ENCODE measurements at places on chromosomes 16 and 17.

- no peak for DNase-seq
Measured at GRCh38 chr17:39508987-39509386, 47.7 kb downstream of the CDK12 start.

DNA sequence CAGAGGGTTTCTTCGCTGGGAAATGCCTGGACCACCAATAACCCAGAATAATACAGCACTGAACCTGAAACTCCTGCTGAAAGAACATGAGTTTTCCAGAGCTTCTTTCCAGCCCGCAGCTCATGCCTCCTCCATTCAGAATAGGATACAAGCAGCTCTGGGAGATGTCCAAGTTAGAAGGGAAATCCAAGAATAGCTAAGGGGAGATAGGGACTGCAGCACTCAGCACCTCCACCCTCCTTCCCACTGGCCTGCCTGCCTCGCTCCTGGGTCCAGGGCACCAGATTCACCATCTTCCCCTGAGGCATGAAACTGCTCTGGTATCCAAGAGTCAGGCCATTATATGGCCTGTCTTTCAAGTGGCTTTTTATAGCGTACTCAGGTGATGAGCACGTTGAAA is 4.1 kb downstream of the KRT31 start:
- no peak for DNase-seq

DNA sequence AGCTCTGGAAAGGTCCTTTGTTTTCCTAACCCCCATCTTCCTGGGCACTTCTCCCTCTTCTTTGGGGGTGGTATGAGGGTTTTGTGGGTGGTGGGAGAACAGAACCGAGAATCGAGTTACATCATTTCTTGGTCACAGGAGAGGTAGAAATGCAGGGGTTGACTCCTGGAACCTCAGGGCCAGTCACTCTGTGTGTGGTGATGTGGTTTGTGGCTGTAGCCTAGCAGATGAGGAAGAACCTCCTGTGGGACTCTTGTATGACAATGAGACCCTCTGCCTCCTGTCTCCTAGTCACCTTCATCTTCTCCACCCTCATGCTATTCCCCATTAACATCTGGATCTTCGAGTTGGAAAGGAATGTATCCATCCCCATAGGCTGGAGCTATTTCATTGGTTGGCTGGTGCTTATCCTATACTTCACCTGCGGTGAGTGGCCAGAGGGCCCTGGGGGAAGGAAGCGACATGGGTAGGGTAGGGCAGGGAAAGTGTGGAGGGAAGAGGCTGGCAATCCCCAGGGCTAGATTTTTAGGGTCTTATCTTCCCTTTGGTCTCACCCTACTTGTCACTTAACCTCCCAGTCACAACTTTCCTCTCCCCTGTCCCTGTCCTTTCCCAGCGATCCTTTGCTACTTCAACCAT is 5.5 kb downstream of the ODF4 start:
- peak; percentile 86 for DNase-seq

DNA sequence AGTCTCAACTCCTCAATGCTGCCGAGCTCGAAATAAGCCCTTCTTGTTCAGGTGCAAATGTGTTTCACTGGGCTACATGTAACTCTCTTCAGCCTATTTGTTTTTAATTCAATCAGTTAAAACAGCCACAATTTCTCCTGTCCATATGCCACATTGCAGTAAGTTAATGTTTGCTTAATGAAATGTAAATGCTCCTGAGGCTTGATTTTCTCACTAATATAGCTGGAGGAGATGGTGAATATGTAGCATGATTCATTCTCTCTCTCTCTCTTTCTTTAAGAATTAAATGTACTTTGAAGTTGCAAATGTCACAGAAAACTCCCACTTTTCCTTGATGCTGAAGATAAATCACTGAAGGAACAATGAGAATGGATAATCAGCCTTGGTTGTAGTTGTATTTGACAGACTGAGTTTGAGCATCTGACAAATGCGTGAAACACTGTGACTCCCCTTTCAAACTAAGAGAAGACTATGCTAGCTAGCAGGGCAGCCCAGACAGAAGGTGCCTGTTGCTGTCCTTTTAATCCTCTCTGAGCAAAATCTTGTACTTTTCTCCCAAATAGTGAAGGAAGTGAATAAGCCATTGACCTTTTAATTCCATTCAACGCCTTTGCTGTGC is 161.8 kb downstream of the ANKFN1 start:
- DNase-seq = no peak

DNA sequence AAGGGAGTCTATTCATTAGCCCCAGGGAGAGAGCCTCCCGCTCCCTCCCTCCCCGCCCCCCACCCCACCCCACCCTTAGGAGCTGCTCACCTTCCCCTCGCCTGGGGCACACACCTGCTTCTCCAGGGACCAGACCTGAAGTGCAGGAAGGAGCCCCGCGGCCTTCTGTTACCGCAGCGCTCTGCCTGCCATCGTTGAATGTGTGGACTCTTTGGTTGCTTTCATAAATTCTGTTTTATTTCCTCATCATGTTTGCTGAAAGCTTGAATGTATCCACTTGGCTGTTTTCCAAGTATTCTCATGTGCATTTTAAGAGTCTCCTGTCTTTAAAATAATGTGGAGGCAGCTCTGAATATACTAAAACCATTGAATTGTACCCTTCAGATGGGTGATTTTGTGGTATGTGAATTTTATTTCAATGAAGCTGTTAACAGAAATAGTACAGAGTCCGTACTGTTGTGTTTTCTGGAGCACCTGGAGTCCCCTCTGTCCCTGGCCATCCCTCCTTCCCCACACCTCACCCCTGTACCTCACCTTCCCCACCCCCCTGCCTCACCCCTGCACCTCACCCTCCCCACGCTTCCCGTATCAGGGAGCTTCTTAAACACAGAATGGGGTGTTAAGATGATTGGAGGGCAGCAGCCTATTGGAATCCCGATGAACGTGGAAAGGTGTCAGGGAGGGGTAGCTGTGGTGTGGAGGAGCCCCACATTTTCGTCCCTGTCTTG is 25.5 kb downstream of the RAB11FIP3 start:
- no peak for DNase-seq

GRCh38 chr17:12789075-12789480 is 220 bp upstream of the ARHGAP44 start:
- peak; percentile 36 for DNase-seq

- no peak for DNase-seq
Measured at GRCh38 chr17:46930051-46930450, 7.1 kb downstream of the GOSR2 start.

GRCh38 chr17:35038453-35038852 is 25.1 kb downstream of the RFFL start:
- no peak for DNase-seq

DNA sequence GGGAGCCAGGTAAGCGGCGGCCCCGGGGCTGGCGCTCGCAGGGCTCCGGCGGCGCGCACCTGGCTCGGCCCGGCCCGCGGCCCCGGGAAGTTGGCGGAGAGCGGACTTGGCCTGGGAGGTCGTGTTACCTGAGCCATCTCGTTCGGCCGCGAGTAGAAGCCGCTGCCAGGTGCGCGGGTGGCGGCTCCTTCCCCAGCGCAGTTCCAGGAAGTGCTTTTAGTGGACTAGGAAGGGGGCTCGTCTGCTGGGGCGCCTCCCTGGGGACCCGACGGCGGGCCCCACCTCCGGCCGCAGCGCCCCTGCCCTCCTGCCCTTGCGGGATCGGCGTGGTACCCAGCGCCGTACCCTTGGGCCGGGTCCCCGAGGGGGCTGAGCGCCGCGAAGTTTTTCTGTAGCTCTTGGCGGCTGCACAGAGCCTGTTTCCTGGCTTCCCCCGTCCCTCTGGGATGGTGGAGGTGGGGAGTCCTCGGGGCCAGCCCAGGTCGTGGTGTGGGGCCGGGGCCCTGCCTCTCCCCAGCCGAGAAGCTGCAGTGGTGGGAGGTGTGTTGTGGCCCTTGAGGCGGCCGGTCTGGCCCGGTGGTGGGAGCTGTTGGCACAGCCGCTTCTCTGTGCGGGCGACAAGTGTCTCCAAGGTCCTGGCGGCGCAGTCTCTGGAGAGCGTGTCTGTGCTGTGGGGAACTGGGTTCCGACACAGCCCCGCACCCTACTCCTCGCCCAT is 96.9 kb downstream of the RAB11FIP4 start:
- no peak for DNase-seq

DNA sequence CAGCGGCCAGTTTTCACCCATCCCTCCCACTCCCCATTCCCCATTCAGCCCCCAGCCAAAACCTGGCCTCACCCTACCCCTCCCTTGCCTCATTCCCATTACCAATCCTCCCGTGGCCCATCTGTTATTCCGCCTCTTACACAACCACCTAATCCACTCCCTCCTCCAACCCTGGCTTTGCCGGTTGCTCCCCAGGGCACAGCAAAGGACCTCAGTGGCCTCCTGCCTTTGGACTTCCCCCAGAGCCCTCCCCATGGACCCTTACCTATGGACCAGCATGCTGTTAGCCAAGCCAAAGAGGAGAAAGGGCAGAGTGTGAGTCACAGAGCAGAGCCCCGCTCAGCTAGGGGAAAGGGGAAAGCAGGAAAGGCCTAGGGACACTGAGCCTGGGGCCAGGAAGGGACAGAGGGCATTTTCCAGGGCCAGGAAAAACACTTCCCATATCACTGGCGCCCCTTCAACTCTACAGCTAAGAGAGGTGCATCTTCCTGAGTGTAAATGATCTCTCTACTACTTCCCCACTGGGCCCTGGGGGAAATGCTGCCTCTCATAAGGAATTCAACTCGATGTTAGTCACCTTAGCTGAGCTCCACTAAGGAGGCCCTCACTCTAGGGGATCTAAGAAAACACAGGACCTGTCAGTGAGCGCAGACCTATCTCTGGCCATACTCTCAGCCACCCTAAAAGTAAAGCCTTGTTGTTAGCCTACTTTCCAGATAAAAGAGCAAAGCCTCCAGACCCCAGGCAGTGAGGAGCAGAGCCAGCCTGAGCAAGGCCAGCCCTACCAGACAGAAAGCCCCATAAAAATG is 10.6 kb downstream of the PEMT start:
- no peak for DNase-seq
